Cortex of kidney (tissue), 1 donor: ENCODE measurements at places on chromosomes 6 and 20.

GRCh38 chr6:148611213-148611612 is 135.6 kb upstream of the UST start:
- DNase-seq: no peak

DNA sequence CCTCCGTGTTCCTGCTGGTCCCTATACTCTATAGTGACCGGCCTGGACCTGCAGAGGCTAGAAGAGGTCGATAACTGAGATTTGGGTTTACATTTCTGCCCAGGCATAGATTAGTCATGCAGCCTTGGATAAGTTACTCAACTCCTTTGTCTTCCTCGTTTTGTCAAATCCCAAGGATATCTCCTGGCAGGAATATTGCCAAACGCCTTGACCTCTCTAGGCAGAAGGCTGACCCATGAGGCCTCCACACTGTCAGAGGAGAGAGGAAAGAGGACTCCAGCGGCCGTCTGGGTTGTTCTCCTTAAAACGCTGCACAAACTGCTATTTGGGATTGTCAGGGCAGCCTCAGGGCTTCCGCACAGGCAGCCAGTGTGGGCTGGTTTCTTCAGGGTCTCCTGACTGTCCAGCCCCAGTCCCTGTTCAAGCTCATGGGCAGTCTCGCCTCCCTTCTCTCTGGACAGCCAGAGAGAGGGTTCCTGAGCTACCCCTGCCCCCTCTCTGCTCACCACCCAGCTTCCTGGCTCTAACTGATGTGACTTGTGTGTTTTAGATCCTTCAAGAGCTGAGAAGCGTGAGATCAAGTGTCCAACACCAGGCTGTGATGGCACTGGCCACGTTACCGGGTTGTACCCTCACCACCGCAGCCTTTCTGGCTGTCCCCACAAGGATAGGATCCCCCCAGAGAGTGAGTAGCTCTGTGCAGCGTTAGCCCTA is 44.7 kb upstream of the PCMTD2 start:
- no peak for DNase-seq

DNA sequence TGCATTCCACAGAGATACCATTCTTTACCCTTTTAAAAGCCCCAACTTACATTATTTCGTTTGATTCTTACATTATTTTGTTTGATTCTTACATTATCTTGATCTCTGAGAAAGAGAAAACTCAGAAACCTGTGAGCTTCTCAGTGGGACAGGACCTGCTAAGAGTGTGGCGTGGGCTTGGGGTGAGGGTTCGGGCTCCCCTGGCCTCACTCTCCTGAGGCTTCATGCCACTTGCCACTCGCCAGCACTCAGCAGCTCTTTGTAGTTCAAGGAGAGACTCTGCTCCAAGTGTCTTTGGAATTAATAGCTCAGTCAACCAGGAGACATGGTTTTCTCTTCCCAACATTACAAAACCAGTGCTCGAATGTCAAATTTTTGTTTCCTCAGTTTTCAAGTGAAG is 132.4 kb upstream of the RGS17 start:
- DNase-seq: no peak

DNA sequence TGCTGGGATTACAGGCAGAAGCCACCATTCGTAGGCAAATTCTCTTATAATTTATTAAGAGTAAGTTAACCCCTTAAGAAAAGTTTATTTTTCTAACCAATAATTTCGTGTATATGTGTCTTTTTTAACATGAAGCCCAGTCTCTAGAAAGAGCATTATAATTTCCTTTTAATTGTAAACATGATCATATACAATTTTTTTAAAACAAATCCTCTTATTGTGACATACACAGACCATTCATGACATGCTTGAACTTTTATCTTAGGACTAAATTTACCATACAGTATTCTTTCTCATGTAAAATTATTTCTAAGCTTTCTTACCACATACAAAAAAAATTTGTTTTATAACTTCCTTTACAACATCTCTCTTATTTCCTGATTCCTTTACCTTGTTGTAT is 6.7 kb downstream of the ACOT13 start:
- DNase-seq: no peak

DNA sequence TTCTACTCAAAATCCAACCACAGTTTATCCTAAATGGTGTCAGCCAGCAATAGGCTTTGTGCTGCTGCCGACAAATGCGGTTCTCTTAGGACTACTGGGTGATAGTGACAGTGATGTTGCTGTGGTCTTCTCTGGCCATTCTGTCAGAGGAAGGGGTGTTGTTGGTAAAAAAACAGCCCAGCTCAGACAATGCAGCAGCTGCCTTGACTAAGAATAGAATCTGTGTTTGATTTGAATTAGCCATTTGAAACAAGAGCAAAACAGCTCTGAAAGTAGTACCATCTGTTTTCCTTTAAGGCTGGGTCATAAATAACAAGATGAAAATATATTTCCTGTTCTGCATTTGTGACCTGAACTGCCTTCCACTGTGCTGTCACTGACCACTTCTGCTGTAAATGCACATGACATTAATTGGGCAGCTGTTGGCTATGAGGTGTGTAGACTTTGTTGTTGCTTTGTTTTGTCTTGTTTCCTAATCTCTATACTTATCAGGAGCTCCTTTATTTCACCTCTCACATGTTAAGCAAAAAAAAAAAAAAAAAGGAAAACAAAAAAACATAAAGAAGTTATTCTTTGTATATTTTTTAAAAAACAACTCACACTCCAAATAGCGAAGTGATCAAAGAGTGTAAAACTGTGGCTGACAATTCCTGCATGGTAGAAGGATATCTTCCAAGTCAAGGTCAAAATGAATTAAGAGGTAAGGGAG is 497.8 kb upstream of the ARID1B start:
- DNase-seq: no peak

GRCh38 chr6:134436950-134437349 is 119.0 kb upstream of the SGK1 start:
- no peak for DNase-seq

- DNase-seq: no peak
Measured at GRCh38 chr6:113137426-113137825, 719.7 kb upstream of the MARCKS start.

DNA sequence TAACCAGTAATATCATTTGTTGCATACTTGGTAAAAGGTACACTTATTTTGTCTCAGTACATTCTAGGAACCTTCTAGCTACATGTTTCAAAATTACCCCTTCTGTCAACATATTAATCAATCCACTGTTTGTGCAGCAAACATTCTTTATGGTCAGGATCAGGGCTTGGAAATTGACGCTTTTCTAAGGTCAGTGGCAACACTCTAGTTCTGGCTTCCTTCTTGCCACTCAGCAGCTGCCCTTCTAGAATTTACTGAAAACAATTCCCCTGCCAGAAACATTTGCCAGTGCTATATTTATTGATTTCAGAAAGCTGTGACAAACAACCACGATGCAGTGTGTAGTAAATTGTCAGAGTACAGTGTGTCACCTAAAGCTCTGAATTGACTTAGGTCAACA is 84.7 kb upstream of the FBXL4 start:
- DNase-seq: no peak

DNA sequence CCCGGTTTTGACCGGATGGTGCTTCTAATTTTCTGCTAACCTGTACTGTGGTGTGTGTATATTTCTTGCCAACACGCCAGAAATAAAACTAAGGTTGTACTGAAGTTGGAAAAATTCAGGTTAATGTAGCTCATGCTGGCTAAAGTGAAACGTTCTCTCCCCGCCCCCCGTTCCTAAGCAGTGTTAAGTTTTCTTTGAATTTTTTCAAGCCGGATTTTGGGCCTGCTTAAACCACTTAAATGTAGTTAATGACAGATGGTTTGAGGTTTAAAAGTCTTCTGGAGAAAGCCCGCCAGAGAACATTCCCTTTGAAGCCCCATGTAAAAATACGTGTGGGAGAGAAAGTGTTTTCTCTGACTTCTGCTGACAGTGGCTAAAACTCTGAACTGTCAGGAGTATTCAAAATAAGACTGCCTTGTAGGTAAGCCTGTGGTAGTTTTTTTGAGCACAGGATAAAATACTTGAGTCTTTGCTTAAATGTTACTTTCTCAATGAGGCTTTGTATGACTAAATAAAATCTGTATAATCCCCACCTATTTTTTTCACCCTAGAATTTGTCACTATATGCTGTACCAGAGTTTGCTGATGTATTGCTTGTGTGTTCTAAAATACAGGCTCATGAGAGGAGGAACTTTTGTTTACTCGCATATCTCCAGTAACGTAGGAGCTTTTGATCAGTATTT is 101.3 kb downstream of the OR2B2 start:
- DNase-seq: no peak

GRCh38 chr6:141736104-141736503 is 396.6 kb upstream of the GJE1 start:
- DNase-seq: no peak

DNA sequence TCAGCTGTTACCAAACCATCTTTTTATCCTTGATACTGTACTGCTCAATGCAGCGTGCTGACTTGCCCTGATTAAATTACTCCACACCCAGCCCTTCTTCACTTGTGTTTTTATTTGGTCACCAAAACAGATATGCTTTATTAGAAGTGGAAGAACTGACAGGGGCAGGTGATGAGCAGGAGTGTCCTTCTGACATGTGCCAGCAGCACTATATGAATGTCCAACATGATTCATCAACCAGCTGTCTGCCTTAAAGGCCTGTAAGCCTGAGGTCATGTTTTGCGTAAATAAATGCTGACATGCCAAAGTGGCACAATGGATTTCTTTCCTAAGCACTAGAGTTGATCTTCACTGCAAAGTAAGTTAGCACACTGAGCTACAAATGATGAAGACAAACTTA is 15.4 kb downstream of the POPDC3 start:
- DNase-seq: no peak

DNA sequence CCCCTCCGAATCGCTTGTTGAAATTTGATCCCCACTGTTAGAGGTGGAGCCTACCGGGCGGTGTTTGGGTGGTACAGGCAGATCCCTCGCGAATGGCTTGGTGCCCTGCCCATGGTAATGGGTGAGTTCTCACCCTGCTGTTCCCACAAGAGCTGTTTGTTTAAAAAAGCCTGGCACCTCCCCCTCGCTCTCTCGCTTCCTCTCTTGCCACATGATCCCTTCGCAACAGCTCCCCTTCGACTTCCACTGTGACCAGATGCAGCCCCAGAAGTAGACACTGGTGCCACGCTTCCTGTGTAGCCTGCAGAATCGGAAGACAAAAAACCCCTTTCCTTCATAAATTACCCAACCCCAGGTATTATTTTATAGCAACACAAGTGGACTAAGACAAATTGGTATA is 292.2 kb upstream of the QKI start:
- no peak for DNase-seq

- no peak for DNase-seq
Measured at GRCh38 chr6:169700296-169700695, 1.5 kb downstream of the WDR27 start.

- DNase-seq: no peak
Measured at GRCh38 chr6:49003348-49003747, 459.7 kb downstream of the MMUT start.
